Retina (tissue), 1 donor: ENCODE measurements at places on chromosomes 1 and 21.

DNA sequence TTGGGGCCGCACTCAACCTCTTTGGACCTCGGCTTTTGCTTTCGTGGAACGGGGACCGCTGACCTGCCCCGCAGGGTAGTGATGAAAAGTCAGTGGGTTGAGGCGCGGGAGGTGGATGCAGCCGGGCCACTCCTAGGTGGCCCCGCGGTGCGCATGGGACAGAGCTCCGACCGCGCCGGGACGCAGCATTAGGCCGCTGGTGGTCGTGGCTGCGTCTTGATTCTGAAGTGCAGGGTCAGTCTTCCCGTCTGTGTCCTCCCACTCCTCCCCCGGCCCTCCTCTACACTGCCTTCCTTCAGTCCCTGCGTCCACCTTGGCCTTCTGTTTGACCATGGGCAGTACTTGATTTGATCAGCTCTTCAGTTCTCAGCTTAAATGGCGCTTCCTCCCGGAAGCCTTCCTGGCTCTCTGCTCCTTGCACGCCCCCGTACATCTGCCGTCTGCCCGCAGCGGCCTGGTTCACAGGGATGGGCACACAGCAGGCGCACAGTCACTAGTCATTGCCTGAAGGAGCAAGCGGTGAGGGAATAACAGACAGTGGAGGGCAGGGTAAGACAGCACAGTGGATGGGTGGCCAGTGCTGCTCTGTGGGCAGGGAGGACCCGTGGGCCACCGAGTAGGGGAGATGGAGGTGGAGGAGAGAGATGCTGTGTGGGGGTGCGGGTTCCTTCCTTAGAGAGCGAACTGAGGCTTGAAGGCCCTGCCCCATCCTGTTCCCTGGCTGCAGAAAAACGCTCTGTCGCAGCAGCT is 633 bp downstream of the THEMIS2 start:
- DNase-seq, result no peak

DNA sequence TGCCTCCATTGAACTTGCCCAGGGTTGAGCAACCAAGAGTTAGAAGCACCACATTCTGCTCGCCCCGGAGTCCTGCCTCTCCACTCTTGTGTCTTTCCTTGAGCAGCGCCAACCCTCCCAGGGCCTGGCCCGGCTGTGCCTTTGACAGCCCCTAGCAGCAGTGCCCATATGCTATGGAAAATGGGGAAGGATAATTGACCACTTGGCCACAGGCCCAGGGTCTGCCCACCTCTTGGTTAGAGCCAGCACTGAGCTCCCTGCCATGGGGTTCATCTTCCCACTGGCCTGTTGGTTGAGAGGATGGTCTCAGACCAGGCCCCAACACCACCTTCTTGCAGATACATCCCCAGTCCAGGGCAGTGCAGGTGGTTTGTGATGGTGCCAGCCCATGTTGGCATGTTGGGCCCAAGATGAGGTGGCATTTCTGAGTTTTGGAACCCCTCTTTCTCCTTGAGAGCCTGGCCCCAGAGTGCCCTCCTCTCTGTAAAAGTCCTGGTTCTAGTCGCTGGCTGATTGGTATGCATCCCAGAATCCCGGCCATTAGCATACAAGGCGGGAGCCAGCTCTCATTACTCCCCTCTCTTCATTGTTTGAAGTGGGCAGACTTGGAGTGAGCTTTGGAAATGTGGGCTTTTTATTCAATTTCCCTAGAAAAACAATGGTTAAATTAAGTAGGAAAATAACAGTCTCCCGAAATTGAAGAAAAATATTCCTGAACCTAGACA is 7.6 kb downstream of the ARHGEF10L start:
- no peak for DNase-seq

- DNase-seq, result peak; percentile 89
These were observed at the start of gene GMEB1 for GRCh38 chr1:28668191-28668955. TSS of gene GMEB1 (plus strand) at chr1:28668784. CDS start at chr1:28683613, 14,829 bp downstream.

DNA sequence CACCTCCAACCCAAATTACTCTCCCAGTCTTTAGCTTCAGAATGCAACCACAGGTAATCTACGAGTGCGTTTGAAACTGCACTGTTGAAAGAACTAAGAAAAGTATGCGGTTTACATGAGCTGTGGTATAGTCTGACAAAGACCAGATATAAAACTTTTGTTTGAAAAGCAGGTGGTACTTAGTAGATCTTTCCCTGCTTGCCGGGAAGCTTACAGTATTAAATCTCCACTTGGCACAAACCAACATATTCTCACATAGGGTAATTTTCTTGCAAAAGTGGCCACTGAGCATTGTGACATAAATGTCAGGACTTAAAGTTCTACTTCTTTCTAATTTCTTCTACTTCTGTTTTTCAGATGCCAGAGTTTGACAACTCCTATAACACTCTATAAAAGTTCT is 8.4 kb downstream of the RGS2 start:
- no peak for DNase-seq

- no peak for DNase-seq
These were observed 45.5 kb upstream of the CXADR start for GRCh38 chr21:17467392-17467791.

- DNase-seq, result no peak
These were observed 5.7 kb upstream of the PKN2 start for GRCh38 chr1:88678405-88678804.

GRCh38 chr1:50264590-50264989 is 155.9 kb downstream of the ELAVL4 start:
- DNase-seq, result no peak

- no peak for DNase-seq
These were observed 30.4 kb upstream of the ZFYVE9 start for GRCh38 chr1:52111492-52111891.

- DNase-seq, result no peak
These were observed 1105.9 kb downstream of the AMY1C start for GRCh38 chr1:104855550-104855949.

- peak; percentile 43 for DNase-seq
These were observed 40.9 kb upstream of the BEND5 start for GRCh38 chr1:48817505-48818114.
